RKO (cell line): ENCODE measurements at places on chromosomes 2 and 18.

DNA sequence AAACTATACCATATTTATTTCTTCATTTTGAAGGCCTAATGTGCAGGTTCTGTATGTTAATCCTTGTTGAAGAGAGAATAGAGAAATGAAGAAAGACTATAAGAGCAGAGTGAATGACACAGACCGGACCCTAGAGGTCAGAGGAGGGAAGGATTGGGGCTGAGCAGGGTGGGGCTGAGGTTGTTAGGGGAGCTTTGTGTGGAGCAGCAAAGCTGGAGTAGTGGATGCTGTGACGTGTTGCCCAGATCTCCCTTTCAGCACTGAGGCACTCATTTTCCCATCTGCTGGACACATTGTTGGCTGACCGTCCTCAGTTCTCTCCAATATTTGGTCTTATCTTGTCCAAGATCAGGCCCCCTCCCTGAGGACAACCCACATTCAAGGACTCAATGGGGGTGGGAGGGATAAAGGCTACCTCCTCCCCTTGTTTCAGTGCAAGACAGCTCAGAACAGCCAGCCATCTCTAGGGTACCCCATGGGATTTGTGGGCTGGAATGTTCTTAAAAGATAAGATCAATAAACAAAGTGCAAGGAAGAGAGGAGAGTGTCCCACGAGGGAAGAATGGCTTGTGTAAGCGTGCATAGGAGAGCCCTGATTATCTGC is 143.6 kb downstream of the TDRD15 start:
- no peak for DNase-seq

DNA sequence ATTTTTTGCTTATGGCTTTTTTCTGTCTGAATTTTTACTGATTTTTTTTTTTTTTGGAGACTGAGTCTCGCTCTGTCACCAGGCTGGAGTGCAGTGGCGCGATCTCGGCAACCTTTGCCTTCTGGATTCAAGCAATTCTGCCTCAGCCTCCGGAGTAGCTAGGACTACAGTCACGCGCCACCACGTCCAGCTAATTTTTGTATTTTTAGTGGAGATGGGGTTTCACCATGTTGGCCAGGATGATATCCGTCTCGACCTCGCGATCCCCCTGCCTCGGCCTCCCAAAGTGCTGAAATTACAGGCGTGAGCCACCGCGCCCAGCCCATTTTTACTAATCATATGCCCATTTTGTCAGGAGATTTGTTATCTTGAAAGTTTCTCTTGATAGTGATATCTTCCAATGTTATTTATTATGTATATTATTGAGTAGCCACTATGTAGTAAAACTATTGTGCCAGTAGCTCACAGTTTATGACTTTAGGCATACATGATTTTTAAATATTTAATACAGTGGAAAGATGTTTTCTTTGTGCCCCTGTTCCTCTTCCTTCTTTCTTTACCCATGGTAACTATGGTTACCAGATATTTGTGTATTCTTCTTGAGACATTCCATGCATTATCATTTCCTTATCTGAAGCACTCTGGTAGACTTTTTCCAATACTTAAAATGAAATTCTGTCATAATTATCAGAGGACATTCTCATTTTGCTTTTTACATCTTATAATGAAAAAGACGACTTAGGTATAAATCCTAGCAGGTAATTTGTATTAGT is 2.1 kb downstream of the HAT1 start:
- DNase-seq = peak; percentile 43

DNA sequence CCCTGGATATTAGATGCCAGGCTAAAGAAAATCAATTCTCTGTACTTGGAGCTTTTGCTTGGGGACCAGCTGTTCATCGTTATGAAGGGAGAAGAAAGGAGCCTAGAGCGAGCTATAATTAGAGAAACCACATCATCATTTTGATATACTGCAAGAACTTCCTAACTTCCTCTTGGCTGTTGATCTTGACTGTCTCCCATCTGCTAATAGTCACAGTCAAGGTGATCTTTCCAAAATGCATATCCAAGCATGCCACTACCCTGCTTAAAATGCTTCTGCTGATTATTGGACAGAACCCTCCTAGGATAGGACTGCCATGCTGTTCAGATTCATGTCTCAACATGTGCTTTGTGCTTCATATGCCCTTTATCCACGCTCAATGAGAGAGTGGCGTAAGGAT is 54.8 kb downstream of the RAPGEF4 start:
- no peak for DNase-seq

GRCh38 chr2:118185210-118186109 is 97.2 kb downstream of the INSIG2 start:
- DNase-seq = peak; percentile 59

GRCh38 chr18:27278131-27278530 is 93.0 kb upstream of the CHST9 start:
- DNase-seq = no peak

DNA sequence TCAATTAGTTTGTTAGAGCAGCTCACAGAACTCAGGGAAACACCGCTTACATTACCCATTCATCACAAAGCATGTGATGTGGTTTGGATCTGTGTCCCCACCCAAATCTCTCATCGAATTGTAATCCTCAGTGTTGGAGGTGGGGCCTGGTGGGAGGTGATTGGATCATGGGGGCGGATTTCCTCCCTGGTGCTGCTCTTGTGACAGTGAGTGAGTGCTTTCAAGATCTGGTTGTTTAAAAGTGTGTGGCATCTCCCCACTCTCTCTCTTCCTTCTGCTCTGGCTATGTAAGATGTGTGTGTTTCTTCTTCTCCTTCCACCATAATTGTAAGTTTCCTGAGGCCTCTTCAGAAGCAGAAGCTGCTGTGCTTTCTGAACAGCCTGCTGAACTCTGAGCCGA is 63.5 kb upstream of the AGPS start:
- no peak for DNase-seq

DNA sequence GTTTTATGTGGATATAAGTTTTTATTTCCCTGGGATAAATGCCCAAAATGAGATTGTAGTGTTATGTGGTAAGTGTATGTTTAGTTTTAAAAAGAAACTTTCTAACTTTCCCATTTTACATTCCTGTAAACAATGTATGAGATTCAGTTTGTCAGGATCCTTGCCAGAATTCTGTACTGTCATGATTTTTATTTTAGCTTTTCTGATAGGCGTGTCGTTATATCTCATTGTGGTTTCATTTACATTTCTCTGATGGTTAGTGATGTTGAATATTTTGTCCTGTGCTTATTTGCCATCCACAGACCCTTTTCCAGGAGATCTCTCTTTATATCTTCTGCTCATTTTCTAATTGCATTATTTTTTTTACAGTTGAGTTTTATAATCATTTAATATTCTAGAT is 245.6 kb upstream of the CDH2 start:
- DNase-seq = no peak

GRCh38 chr18:4084382-4084900 is 370.7 kb downstream of the DLGAP1 start:
- no peak for DNase-seq

DNA sequence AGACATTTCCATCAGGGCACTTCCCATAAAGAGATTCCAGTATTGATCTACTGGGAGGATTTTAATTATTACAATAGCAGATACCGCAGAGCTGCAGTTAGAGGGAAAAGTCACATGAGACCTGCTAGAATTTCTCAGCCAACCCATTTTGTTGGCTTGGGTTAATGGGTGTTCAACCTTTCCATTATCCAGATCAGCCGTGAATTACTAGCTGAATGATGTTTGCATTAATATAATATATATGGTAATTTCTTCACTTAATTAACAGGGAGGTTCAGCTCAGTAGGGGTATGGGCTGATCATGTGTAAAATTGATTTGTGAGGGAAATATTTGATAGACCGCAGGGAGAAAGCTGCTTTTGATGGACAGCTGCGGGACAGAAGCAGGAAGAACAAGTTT is 56.4 kb upstream of the OTX1 start:
- no peak for DNase-seq

DNA sequence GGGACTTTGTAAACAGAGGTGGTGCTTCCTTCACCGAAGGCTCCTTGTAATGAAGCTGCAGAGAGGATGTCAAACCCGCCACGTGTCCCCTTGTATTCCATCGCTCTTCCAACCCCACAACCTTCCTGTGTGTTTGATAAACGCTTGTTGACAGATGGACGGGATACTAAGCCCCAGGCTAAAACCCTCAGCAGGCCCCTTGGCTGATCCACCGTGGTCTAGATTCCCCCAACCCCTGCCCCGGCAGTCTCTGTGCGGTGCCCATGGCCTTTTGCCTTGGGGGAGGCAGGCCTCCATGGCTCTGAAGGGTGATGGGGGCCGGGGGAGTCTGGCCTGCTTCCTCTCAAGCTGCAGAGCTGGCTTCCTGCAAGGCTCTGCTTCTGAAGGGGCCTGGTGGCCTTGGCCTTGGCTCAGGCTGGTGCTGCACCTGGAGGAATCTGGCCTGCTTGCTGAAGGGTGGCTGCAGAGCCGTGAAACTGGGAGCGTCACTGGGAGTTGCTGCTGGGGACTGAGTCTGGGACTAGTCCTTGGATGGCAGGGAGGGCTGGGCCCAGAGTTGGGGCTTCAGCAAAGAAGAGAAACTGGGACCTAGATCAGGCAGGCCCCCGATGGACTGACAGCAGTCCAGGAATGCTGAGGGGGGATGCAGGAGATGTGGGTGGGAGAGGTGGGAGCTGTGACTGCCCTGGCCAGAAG is 9.6 kb upstream of the NTSR2 start:
- DNase-seq = no peak

- peak; percentile 58 for DNase-seq
Observed at GRCh38 chr2:23412556-23413155, 27.7 kb downstream of the KLHL29 start.

GRCh38 chr2:70078384-70078783 is 8.9 kb upstream of the PCBP1 start:
- DNase-seq = no peak

DNA sequence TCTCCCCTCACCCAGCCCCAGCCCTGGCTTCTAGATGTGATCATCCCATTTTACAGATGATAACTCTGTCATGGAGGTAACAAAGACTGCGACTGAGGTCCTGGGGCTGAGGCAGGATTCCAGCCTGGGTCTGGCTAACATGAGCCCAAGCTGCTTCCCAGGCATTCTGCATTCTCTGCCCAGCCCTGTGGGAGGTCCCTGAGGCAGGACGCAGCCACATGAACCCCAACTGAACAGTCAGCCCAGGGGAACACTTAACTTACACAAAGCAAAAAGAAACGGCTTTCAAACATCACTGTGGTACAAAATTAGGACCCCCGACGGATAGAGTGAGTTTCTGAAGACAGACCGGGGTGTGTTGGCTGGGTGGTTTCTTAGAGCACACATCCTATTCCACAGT is 135.3 kb downstream of the ACKR3 start:
- no peak for DNase-seq

DNA sequence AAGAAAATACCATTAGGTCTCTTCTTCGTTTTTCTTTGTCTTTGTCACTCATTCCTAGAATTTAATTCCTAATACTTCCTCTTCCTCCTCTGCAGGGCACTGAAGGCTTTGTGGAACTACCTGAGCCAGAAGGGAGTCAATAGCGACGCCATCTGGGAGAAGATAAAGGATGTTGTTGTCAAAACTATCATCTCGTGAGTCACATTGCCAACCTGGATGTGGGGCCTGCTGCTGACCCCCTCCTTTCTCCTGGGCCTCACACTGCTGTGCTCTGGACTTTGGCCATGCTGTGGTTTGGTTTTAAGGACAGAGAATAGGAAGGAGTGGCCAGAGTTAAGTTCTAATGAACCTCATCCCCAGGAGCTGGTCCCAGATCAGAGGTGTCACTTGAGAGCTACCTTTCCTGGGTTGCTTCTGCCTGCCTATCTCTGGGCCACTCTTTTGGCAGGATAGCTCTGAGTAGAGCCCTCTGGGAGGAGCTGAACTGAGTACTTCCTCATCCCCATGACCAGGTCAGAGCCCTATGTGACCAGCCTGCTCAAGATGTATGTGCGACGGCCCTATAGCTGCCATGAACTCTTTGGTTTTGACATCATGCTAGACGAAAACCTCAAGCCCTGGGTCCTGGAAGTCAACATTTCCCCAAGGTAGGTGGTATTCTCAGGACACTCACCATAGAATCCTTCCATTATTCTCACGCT is 33.1 kb upstream of the CYP27A1 start:
- DNase-seq = no peak

- DNase-seq = no peak
Observed at GRCh38 chr2:96870626-96871255, 861 bp upstream of the SEMA4C start.

DNA sequence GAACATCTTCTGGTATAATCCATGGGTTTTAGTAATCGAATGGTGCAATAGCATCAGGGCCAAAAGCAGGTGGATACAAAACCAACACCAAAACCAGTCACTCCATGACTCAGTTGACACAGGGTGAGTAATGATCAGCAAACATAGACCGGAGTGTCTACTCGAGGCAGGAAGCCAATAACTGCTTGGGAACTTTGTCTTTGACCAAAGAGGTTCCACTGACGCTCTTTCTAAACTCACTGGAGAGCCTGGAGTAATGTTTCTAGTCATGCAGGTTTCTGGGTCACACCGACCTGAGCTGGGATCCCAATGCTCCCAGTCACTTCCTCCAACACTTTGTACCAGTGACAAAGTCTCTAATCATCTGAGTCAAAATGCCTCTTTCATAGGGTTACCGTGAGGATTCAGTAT is 30.9 kb downstream of the MREG start:
- DNase-seq = peak; percentile 98

- no peak for DNase-seq
Observed at GRCh38 chr2:238149841-238150572, 8.8 kb upstream of the ERFE start.

DNA sequence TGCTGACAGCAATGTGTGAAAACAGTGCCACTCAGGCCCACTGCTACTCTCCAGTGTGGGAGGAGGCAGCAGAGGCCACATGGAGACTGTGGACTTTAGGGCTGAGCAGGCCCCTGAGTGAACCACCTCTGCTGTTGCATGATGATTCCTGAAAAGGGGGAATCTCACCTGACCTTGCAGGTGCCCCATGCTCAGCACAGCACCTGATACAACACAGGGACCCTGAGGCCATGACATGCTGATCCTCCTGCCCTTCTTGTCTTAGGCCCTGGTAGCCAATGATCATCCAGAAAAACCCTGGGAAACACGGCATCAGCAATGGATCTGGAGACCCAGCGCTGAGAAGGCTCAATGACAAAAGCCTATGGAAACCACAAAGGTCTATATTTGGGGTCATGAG is 446.8 kb upstream of the MYT1L start:
- no peak for DNase-seq

DNA sequence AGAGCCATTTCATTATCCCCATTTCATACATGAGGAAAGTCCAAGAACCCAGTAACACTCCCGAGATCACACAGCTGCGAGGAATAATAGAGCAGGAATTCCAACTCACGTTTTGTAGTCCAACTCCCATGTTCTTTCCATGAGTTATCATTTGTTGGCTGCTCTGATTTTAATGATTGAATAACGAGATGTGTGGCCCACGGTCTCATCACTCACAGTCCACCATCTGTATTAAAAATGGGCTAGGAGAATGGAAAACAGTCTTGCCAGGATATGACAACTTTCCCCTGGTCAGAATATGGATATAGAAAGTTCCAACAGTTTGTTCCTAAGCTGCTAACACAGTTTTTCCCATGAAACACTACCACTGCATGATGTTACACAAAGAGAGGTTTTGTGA is 147.5 kb downstream of the METTL4 start:
- DNase-seq = no peak

GRCh38 chr2:127525691-127526131 is 578 bp downstream of the IWS1 start:
- peak; percentile 73 for DNase-seq
